ENCODE measurements at places on chromosomes 7 and 10.
A peak's percentile ranks its signal among the peaks of the same experiment; 100 is the strongest.

- no peak for DNase-seq
Observed at GRCh38 chr7:784971-785370, 47.3 kb upstream of the SUN1 start.

- DNase-seq: no peak
Observed at GRCh38 chr10:47039562-47039913, 128.3 kb downstream of the PTPN20 start.

DNA sequence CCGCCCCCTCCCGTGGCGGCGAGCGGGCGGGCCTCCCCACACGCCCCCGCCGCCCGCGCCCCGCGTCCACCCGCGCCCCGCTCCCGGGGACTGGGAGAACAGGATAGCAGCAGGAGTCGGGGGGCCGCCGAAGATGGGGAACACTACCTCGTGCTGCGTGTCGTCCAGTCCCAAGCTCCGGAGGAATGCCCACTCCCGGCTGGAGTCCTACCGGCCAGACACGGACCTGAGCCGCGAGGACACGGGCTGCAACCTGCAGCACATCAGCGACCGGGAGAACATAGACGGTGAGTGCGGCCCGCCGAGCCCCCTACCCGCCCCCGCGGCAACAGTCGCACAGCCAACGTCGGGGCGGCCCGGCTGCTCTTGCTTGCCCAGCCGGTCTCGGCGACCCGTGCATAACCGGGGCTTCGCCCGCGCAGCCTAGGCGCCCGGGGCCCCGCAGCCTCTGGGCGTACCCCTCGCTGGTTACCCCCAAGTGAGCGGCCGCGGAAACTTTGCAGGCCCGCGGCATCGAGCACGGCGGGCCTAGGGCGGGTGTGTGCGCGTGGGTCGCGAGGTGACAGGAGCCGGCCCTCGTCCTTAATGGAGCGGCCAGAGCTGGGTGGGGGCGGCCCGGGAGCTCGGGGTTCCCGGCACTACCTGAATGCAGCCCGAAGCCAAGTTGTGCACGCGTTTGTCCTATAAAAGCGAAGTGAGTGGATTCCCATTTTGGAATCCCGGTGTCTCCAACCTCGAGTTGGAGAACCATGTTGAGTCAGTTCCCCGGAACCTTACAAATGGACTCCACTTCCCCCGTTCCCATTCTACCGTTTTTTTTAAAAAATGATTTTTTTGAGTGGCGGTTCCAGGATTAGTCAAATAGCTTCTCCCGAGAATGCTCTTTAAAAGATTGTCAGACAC lies 863 bp downstream of the CCNY start:
- DNase-seq: peak; percentile 21

DNA sequence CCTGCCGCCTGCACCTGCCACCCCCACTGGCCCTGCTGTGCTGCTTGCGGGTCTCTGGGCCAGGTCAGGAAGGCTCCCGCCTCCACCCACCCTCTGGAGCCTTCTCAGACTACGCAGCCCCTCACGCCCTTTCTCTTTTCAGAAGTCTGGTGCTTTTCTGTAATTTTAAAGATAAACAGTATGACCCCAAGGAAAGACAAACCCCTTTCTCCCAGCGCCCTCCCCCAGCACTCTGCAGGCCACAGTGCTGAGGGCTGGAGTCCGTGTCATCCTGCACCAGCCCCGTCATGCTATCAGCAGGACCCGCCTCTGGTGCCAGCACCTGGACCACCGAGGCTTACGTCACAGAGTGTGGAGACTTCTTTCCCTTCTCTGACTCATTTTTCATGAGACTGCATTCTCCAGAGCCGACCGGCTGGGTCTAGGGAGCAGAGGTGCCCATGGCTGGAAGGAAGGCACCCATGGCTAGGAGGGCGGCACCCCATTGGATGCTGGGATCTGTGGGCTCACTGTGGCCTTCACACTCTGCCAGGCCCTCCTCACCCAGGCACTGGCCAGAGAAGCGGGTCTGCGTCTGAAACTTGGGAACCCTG lies 53.4 kb downstream of the CFAP46 start:
- DNase-seq: no peak

DNA sequence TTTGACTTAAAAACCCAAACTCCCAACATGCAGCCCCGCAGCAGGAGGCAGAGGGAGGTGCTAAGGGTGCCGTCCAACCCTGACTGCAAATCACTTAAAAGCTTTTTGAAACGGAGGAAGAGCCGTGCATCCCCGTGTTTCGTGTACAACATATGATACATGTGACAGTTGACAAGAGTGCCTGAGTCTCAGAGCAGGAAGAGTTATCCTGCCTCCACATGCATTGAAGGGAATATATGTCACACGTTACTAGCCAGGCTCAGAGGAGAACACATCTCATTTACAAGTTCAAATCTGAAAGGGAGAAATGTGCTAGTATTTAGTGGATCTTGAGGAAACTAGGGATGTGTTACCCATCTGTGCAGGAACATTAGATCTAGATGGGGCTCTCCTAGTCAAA lies 69.9 kb downstream of the SDK1 start:
- DNase-seq: no peak

- no peak for DNase-seq
Observed at GRCh38 chr10:55048830-55049498, 247.9 kb upstream of the PCDH15 start.

DNA sequence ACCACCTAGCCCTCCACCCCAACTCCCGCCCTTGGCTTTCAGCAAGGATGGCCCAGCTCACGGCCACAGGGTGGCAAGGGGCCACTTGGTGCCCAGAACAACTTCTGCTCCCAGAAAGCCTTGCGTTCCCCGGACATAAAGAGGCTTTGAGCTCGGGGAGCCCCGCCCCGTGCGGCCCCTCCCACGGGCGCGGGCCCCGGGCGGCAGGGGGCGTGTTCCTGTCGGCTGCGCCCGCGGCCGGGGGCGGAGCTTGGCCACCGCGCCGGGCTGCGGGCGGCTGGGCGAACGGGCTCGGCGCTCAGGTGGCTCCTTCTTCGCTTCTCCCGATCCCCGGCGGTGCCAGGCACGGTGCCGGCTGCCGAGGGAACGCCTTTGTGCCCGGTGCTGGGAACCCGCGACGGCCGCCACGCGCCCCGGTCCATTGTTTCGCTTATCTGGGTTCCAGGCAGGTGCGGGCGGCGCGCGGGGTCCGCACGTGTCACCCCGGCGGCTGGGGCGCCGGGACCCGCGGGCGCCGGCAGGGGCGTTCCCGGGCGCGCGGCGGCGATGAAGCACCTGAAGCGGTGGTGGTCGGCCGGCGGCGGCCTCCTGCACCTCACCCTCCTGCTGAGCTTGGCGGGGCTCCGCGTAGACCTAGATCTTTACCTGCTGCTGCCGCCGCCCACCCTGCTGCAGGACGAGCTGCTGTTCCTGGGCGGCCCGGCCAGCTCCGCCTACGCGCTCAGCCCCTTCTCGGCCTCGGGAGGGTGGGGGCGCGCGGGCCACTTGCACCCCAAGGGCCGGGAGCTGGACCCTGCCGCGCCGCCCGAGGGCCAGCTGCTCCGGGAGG lies at the start of gene NFE2L3:
Gene NFE2L3, plus strand, starts transcription at position 246 of the 829 bp plus-strand sequence. Its CDS starts 301 bp downstream, at position 547.
- peak; percentile 52 for DNase-seq

DNA sequence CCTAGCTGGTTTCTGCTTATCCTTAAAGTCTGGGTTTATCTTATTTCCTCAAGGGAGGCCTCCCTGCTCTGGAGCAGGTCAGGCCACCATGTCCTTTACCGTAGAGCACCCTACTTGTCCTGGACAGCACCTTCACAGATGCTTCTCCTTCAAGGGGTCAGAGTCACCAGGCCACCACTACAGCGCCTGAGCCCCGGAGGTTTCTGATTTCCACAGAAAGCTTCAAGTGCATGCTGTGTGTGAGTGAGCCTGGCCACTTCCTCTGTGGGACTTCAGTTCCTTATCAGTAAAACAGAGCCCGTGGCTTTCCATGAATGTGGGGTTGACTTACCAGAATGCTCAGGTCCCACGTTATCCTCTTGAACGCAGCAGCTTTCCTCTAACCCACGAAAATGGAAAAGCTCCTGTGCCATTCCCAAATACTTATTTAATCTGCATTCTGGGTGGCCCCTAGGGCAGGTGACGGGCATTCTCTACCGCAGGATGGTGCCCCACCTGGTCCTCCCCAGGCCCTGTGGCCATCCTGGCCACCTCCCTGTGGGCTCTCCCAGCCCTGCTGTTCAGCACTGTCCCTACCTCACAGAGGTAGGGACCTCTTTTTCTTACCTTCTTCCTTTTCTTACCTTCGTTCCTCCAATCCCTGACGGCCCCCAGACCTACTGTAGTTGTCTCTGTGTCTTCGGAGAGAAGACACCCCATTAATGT lies 1.4 kb upstream of the DOCK1 start:
- no peak for DNase-seq

DNA sequence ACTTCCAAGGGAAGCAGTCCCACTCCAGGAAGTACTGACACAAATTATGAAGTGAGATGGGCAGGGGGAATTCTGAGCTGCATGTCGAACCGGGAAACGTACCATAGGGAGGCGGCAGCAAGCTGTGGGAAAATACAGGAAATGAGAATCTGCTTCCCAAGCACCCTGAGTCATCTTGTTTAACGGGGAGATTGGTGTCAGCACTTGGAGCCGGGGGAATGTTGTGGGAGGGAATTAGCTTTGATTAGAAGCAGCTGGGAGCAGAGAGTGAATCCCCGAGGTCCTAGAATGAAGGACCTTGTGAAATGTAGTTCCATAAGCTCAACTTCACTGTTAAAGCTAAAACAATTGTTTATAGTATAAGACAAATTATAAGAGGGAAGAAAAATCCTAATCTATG lies 141.4 kb upstream of the PRKCQ start:
- no peak for DNase-seq

GRCh38 chr10:51321980-51322379 lies 247.7 kb downstream of the PRKG1 start:
- no peak for DNase-seq

DNA sequence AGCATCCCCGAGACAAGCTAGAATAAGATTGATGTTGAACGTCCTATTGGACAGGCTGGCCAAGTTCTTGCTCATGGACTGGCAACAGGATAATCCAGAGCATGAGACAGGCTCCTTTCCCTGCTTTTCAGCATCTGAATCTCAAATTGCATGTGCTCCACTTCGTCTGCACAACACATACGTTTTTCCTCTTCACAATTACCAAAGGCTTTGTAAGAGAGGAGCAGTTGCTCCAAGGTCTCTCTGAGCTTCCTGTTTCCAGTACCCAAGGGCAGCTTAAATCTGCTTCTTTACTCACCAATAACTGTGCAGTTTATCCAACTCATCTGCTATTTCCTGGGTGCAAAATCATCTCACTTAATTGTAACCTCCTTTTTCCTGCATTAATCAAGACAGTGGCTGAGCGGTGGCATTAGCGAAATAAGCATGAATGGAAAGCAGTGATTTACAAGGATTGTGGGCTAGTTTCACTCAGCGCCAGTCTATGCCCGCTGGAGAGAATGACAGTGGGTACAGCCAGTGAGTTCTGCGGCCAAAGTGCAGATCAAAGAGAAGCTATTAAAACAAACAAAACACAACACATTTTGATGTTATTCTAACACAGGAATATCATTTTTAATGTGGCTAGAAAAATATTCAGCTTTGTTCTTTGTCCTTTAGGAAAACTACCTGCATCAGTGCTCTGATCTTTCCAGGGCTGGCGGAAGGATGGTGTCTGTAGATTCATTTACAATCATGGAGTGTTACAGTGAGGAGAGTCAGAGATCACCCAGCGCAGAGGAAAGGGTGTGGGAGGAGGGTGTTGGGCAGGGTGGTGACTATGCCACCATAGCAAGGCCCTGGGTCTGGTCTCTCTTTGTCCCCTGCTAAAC lies 79.8 kb downstream of the CHN2 start:
- no peak for DNase-seq

GRCh38 chr7:44460325-44460724 lies 30.1 kb downstream of the NUDCD3 start:
- peak; percentile 50 for DNase-seq

DNA sequence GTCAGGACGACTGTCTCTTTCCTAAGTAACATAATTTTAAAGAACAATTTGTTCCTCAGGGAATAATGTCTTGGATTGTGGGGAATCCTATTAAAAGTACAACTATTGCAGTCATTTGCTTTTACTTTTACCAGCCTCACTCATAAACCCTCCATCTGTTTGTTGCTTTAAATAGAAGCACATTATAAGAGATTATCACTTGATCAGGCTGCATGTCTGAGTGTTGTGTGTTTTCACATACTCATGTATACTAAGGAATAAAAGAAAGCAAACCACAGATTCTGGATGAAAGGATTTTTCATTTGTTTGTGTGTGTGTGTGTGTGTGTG lies 1077.8 kb downstream of the KCNMA1 start:
- no peak for DNase-seq

DNA sequence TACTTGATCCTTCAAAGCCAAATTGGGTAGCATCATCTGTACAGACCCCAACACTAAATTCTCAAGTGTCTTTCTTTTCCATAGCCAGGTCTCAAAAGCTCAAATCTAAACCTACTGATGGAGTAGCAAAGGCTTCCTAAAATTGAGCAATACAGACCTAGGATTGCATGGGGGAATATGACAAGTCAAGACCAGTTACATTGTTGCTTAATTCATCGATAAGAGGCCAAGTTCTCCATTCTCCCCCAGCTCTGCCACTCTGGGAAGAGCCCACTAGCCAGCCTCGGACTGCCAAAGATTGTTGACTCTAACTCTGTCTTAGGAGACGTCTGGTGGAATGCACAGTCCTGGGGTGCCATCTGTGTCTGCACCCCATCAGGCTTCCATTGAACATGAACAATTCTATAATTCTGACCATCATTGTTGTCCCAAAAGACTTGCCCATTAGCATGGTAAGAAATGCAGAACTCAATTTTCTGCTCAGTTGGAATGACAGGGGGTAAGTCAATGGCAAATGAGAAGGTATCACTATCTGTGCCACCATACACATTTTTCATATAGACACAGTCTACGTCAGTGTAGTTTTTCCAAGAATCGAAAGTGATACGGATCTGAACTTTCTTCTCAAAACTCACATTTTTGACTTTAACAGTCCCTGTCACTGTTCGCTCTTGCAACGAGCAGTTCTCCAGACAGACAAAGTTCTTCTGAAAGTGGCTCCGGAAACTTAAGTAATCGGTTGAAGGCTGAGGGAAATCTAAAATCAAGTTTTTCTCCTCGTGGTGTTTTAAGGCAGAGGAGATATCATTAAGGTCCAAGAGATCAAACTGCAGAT lies 2.9 kb downstream of the PPP1R3C start:
- no peak for DNase-seq

- no peak for DNase-seq
Observed at GRCh38 chr10:132727411-132727810, 58.5 kb downstream of the NKX6-2 start.

DNA sequence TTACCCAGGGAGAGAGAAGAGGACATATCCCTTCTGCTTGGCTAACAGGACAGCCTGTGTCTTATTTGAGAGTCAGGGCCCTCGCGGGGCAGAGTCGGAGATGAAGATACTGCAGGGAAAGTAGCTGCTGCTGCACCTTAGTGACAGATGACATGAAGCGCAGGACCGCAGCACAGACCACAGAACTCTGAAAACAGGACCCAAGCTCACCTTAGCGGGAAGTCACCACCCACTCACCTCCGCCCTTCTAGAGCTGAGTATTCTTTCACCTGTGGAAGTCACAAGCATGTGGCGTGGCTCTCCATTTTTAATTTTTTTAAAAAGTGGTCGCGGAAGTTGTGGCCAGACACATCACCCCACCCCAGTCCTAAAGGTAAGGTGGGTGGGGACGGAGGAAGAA lies 191.4 kb downstream of the FAM107B start:
- peak; percentile 87 for DNase-seq

All from stimulated activated CD8-positive, alpha-beta memory T cell treated with anti-CD3 and anti-CD28 coated beads, Interleukin-7, amount 100 ng/mL, for 4 hours (primary cell).